Colonic mucosa (tissue), 4 donors: ENCODE measurements at places on chromosomes 6 and 20. TPM values are rescaled to one million over a fixed set of nuclear protein-coding genes. Genes with fewer than 3 reads are reported as not detected.

- no peak for DNase-seq
- no peak overlapping the region for H3K27ac ChIP-seq
- H3K27me3 ChIP-seq, result no peaks in the 10 kb centered on the region
- no peaks in the 10 kb centered on the region for H3K36me3 ChIP-seq
- no peak overlapping the region for H3K4me3 ChIP-seq
These were observed 223.0 kb downstream of the NKAIN2 start for GRCh38 chr6:124026694-124027093.

- no peaks in the 10 kb centered on the region for H3K4me1 ChIP-seq
- DNase-seq, result peak; percentile 62
- peak overlapping the region; percentile 71 for H3K4me3 ChIP-seq
- no peaks in the 10 kb centered on the region for H3K27me3 ChIP-seq
- peak overlapping the region; percentile 73 for H3K27ac ChIP-seq
These were observed 1.1 kb downstream of the SYNJ2 start for GRCh38 chr6:157982563-157983405.

DNA sequence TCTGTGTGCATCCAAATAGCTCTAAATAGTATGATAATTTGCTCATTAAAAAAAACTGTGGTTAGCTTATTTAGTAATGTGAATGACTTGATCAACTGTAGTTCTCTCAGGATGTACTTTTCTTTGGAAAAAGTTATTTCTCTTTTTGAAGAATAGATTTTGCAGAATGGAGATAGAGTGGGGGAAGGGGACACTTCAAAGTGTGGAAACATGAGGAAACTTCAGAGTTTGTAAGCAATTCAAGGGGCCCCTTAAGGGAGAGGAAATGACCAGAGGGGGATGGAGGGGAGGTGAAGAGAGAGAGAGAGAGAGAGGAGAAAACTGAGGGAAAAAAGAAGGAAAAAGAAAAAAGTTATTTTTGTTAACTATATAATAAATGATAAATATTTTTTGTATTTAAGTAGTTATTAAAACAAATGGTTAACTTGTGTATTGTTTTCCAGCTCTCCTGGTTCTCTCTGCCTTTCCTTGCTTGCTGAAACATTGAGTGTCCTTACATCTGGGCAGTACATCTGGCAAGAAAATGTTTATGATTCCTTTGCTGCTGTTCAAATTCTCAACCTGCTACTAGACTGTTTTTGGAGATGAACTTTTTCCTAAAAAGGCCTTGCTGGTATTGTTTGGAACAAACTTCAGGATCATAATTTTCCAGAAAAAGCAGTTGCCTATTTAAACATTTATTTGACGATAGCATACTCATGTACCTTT lies 497.5 kb upstream of the CITED2 start:
- no peaks in the 10 kb centered on the region for H3K36me3 ChIP-seq
- peak overlapping the region; percentile 29 for H3K27ac ChIP-seq
- no peak for DNase-seq
- H3K27me3 ChIP-seq, result no peaks in the 10 kb centered on the region
- H3K4me1 ChIP-seq, result peaks cover 3% of the 10 kb centered on the region

GATA5 gene
- total RNA-seq, result not detected

HEY2 gene
- 0.37 TPM for total RNA-seq

SCAF8 gene
- 35.6 TPM for total RNA-seq
